Natural killer cell (primary cell): ENCODE measurements at places on chromosomes 5 and 9. TPM values are rescaled to one million over a fixed set of nuclear protein-coding genes. Genes with fewer than 3 reads are reported as not detected.

Gene LECT2
- not detected for total RNA-seq

- peak; percentile 59 for DNase-seq
These were observed 43.5 kb upstream of the TCF7 start for GRCh38 chr5:134070725-134071613.

- DNase-seq = no peak
These were observed 463.8 kb downstream of the TLE1 start for GRCh38 chr9:81225596-81225995.

DNA sequence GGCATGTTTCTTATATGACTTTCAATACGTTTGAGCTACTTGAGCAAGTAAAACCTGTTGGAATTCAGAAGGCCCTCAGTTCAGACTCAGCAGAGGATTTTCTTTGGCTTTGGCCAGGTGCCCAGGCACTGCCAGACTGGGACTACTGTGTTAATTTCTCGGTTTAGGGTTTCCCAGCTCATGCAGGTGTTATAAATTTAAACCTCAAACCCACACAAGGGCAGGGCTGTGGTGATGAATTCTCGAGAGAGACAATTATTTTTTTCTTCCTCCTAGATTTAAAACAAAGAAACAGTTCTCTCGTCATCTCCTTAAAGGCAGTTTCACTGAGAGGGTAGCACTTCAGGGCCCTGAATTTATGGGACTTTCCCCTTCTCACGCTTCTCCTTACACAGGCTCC lies 406.0 kb upstream of the PIK3R1 start:
- DNase-seq = no peak

DNA sequence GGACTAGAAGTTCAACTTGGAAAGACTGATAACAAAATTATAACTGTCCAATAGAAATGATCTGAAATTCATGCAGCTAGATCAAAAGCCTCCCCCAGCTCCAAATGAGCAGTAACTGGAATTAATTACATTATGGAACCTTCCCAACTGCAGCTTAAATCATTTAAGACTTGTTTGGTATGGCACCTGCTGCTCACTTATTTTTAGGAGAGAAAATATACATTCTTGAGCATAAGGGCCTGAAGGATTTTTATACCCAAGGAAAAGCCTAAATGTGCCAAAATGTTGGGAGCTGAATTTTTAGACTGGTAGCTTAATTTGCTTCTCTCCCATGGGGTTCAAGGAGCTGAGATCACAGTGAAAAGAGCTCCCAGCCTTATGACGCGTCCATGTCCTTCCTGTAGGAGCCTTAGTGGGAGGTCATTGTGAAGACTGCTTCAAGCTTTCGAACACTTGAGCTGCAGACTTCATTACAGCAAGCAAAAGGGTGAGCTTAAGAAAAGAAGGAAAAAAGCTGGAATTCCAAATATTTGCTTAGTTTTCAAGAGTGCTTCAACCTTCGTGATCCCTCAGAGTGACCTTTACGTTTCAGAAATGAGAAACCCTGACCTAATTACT lies 276.0 kb downstream of the DMAC1 start:
- no peak for DNase-seq

- DNase-seq = no peak
These were observed 4.5 kb downstream of the MACIR start for GRCh38 chr5:103263054-103263453.

DNA sequence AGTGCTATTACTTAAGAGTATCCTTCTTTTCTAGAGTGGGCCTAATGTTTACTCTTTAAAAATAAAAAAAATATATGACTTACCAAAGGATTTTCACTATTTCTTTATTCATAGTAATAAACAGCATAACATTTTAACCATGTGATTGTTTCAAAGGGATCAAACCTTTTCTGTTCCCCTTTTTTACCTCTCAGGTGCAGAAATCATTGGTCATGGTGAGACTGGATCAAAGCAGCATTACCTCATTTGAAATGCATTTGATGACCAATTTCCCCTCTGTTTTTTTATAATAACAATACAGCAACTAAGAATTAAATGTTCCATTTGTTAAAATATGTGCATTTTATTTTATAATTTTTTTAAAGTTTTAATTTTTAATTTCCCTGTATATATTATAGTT lies 598.0 kb upstream of the RGMB start:
- DNase-seq = no peak

DNA sequence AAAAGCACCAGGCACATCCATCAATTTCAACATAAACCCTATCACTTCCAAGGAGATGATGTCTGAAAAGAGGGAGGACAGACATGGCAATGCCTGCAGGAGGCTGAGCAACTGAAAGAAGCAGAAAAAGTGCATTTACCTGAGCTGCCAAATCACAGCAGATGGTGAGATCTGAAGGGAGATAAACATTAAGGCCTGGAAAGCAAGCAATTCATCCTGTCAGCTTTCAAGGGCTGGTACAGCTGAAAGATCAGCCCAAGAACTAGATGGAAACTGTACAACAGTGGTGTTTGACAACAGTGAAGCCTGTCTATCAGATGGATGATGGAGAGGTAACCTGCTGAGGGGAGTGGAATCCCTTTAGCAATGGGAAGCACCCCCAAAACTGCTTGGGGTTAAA lies 433.2 kb upstream of the ZNF608 start:
- DNase-seq = no peak

- DNase-seq = peak; percentile 56
These were observed 117.0 kb downstream of the TRPM6 start for GRCh38 chr9:74770508-74771261.
